NCI-H510A (cell line): ENCODE measurements at places on chromosomes 16 and 17.

GRCh38 chr16:50088302-50088701 is 22.5 kb downstream of the HEATR3 start:
- no peak for DNase-seq

- DNase-seq: no peak
Measured at GRCh38 chr16:73057291-73058210, 9.6 kb upstream of the ZFHX3 start.

DNA sequence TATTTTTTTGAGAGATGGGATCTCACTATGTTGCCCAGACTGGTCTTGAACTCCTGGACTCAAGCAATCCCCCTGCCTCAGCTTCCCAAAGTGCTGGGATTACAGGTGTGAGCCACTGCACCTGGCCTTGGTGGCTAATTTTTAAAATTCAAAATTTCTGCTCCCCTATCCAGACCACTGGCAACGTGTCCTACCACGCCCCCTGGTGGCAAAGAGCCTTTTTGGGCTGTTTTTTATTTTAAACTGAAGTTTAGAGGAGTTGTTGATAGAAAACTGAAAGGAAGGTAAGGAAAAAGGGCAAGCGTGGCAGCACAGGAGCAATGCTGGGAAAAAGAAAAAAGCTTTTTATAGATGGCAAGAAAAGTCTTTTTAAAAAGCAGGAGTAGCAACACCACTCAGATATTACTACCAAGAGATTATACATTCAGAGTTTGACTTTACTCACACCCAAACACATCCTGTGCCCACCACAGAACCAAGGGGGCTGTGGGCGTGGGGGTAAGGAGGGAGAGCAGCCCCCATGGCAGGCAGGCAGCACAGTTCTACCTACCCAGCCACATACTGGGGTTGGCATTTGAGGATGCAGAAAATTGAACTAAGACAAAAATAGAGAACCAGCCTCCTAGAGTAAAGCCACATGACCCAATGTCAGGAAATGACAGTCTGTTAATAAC is 4.2 kb upstream of the MXRA7 start:
- no peak for DNase-seq

GRCh38 chr17:31266042-31266441 is 31.0 kb downstream of the OMG start:
- DNase-seq: no peak

- no peak for DNase-seq
Measured at GRCh38 chr17:74164446-74165045, 38.9 kb upstream of the RPL38 start.
